ENCODE measurements at places on chromosomes 16 and 17. TPM values are rescaled to one million over a fixed set of nuclear protein-coding genes. Genes with fewer than 3 reads are reported as not detected.

CCL5 gene
- total RNA-seq, result 10.7 TPM

CCDC154 gene
- 5.7 TPM for total RNA-seq

NPIPA7 gene
- 7.9 TPM for total RNA-seq

PSMC3IP gene
- 2.5 TPM for total RNA-seq

GLP2R gene
- 18.4 TPM for total RNA-seq

NPIPB9 gene
- 10.9 TPM for total RNA-seq

CDH8 gene
- not detected for total RNA-seq

PLA2G15 gene
- 37.6 TPM for total RNA-seq

CD300LG gene
- total RNA-seq, result 35.2 TPM

KLHL10 gene
- total RNA-seq, result 0.63 TPM

AIPL1 gene
- not detected for total RNA-seq

CHAD gene
- total RNA-seq, result not detected

ACSM5 gene
- total RNA-seq, result 22.6 TPM

PIK3R6 gene
- total RNA-seq, result 3.5 TPM

METTL22 gene
- total RNA-seq, result 40.0 TPM

ZSCAN10 gene
- not detected for total RNA-seq

CA7 gene
- total RNA-seq, result not detected

CYBC1 gene
- 43.8 TPM for total RNA-seq

RCVRN gene
- 0.63 TPM for total RNA-seq

ADAP2 gene
- 72.5 TPM for total RNA-seq

ZACN gene
- total RNA-seq, result not detected

KRTAP4-4 gene
- total RNA-seq, result not detected

MYH2 gene
- total RNA-seq, result not detected

C16orf86 gene
- 7.1 TPM for total RNA-seq

TSR3 gene
- total RNA-seq, result 50.1 TPM

CEP295NL gene
- 2.9 TPM for total RNA-seq

RILP gene
- total RNA-seq, result 26.5 TPM

STAT5A gene
- total RNA-seq, result 175 TPM

RTN4RL1 gene
- 4.7 TPM for total RNA-seq

ELMO3 gene
- 4.2 TPM for total RNA-seq

CCL8 gene
- 2.5 TPM for total RNA-seq

PTRH2 gene
- total RNA-seq, result 32.0 TPM

KRT33B gene
- total RNA-seq, result not detected

HASPIN gene
- 0.69 TPM for total RNA-seq

KRTAP4-9 gene
- total RNA-seq, result not detected

SDR42E1 gene
- total RNA-seq, result 3.3 TPM

SCN4A gene
- total RNA-seq, result 7.0 TPM

HEATR3 gene
- total RNA-seq, result 15.6 TPM

CCL3 gene
- 5.0 TPM for total RNA-seq
